ENCODE measurements at places on chromosomes 16 and 17.

DNA sequence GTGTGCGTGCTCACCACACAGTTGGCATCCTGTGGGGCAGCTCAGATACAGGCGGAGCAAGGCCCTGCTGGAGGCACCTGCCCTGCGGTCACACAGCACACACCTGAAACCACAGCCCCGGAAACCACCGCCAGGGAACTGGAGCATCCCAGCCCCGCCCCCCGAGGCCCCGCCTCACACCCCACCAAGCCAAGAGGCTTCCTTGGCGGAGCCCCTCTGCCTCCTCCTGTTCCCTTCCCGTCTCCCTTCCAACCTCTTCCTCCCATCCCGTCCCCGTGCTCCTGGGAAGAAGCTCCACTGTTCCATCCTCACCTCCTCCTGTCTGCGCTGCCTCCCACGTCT, 205.5 kb downstream of the NTN1 start:
- peak overlapping the region; percentile 91 for H3K27ac ChIP-seq
- H3K4me1 ChIP-seq: no peaks in the 10 kb centered on the region
- DNase-seq: no peak
- no peak overlapping the region for H3K4me3 ChIP-seq
- H3K27me3 ChIP-seq: no peaks in the 10 kb centered on the region
- H3K36me3 ChIP-seq: no peaks in the 10 kb centered on the region

DNA sequence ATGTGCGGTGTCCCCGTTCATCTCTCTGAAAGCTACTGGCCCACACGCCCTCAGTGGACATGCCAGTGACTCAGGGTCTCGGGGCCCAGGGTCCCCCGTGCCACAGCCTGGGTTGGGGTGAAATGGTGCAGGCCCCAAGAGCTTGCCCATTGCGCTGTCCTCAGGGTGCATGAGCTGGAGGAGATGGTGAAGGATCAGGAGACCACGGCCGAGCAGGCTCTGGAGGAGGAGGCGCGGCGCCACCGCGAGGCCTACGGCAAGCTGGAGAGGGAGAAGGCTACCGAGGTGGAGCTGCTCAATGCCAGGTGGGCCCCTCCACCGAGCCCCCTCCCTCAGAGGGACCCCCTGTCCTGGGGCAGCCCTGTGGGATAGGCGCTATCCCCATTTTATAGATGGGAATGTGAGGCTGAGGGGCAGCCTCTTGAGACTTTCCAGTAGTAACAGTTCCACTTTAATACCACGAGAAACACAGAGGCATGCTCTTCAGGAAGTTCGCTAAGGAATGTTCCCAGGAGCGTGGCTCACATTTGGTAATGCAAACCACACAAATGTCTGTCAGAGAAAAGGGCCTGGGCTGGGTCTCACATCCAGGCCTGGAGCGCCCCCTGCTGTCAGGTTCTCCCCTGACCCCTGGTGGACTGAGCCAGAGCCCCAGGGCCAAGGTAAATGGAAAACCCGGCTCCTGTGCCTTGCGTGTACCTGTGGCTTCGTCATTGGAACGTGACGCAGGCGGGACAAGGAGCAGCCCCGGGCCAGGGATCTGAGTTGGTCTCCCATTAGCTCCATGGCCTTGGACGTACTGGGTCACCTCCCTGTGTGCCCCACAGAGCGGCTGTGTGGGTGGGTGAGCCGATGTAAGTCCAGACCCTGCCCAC, 133.7 kb downstream of the RAB11FIP4 start:
- H3K27ac ChIP-seq: no peak overlapping the region
- no peaks in the 10 kb centered on the region for H3K4me1 ChIP-seq
- DNase-seq: peak; percentile 67
- H3K4me3 ChIP-seq: no peak overlapping the region

- H3K36me3 ChIP-seq: no peaks in the 10 kb centered on the region
- peaks cover 3% of the 10 kb centered on the region for H3K27me3 ChIP-seq
- H3K27ac ChIP-seq: no peak overlapping the region
- H3K4me3 ChIP-seq: no peak overlapping the region
- DNase-seq: no peak
- H3K4me1 ChIP-seq: peaks cover 5% of the 10 kb centered on the region
Observed at GRCh38 chr17:77279448-77280303, 138.9 kb downstream of the SEC14L1 start.

DNA sequence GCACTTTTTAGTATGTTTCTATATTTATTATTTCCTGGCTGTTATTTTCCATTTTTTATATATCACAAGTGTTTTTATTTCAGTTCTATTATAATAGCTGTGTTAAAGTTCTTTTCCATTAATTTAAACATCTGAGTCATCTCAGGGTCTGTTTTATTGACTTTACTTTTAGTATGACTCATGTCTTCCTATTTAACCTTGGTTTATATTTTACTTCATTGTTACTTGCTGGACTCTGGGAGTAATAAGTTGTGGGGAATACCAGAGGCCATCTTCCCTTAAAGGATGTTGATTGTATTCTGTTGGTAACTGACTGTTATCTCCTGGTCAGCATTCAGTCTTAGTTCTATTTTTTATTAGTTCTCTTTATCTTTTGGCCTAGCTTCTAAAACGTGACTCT, 1508.2 kb downstream of the CDH11 start:
- H3K4me3 ChIP-seq: no peak overlapping the region
- H3K27me3 ChIP-seq: no peaks in the 10 kb centered on the region
- H3K27ac ChIP-seq: no peak overlapping the region

DNA sequence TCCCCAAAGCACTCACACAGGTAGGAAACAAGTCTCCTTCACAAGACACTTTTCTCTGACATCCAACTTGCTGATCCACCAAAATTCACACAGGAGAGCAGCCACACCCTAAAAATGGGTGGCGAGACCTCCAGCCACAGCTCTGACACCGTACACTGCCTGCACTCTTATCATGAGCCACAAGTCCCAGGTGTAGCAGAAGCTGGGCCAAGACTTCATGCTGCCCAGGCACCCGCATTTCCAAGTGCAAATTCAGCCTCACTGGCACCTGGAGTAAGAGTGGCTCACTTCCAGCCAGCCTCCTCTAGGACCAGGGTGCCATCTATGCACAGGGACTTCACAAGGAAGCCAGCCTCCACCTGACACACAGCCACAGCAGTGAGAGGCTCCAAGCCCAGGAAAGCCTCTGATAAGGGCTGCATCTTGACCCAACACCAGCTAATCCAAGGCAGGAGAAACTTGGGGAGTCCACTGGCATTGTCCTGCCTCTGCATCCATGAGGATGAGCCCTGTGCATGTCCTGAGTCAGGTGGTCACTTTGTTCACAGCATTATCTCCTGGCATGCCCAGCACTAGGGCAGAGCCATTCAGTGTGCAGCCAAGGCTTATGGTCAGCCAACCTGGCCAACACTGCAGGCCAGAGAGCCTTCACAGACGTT, 2.6 kb upstream of the ZNF768 start:
- DNase-seq: no peak
- H3K4me1 ChIP-seq: peaks cover 6% of the 10 kb centered on the region
- peak overlapping the region; percentile 17 for H3K27ac ChIP-seq

GRCh38 chr16:53372992-53373871, 61.0 kb upstream of the RBL2 start:
- peaks cover 8% of the 10 kb centered on the region for H3K27me3 ChIP-seq
- no peaks in the 10 kb centered on the region for H3K4me1 ChIP-seq
- DNase-seq: no peak
- no peaks in the 10 kb centered on the region for H3K36me3 ChIP-seq
